Tibial nerve (tissue), 4 donors: ENCODE measurements at places on chromosomes 2 and 18. TPM values are rescaled to one million over a fixed set of nuclear protein-coding genes. Genes with fewer than 3 reads are reported as not detected.

DNA sequence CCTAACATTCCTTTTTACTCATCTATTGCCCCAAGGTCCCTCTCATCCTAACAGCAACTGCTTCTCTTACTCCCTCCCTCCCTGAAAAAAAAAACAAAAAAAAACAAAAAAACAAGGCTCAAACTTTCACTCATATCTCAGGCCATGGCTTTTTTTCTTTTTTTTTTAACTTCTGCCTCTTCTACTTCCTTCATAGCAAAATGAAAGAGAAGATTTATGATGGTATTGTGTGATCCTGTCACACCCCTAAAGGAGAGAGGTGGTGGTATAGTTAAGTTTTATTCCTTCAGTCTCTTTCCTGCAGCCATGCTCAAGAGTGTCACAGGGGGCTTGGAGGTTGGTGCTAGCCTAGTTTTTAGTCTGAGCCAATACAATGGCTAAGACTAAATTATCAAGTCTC lies 21.5 kb upstream of the EPC2 start:
- no peak overlapping the region for H3K27ac ChIP-seq
- H3K4me3 ChIP-seq: no peak overlapping the region
- no peaks in the 10 kb centered on the region for H3K27me3 ChIP-seq
- no peaks in the 10 kb centered on the region for H3K4me1 ChIP-seq

DNA sequence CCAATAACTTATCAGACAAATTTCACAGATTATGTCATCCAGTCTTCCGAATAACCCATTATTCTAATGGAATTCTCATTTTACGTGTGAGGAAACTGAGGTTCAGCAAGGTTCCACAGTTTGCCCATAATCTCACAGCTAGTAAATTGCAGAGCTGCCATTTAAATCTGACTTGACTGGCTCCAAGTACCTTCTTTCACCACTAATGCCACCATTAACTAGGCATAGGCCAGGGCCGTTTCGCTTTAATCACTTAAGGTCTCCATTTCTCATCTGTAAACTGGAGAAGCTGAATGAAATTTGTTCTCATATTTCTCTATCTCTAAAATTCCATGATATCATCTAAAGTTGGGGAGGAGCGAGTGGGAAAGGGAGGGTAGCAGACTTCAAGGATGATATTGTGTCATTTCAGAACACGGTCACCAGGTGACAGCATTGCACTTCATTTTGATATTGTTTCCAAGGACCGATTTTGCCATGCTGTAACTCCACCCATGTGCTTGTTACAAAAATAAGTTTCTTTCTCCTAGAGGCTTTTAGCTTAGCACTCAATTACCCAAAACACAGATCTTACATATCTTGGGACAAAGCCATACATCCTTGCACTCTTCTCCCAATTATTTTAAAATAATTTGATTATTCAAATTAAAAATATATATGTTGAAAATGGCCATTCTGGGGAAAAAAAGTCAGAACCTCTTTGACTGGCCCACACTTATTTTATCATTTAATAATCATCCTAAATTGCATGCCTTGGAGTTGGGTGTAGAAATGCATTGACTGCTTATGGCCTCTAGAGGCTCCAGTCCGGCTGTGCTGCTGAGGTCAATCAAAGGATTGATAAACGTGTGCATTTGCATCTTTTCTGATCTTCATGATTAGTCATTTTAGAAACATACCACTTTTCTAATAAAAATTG lies 123.8 kb downstream of the AKAIN1 start:
- H3K27me3 ChIP-seq: no peaks in the 10 kb centered on the region
- H3K4me1 ChIP-seq: no peaks in the 10 kb centered on the region
- DNase-seq: no peak
- no peaks in the 10 kb centered on the region for H3K36me3 ChIP-seq

DNA sequence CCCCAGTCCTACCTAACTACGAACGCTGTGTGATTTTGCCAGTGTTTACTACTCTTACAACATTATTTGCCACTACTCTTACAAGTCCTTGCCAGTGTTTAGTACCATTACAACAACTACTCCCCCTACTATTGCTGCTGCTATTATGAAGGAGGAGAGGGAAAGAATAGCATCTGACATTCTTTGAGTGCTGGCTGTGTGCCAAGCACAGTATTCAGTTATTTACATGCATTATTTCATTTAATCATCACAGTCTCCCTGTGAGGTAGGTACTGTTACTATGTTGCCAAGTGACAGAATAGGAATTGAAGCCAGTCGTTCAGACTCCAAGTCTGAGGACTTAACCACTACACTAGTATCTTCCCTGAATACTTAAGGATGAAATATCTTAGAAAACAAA lies 185.9 kb upstream of the FOSL2 start:
- no peaks in the 10 kb centered on the region for H3K4me1 ChIP-seq
- no peaks in the 10 kb centered on the region for H3K36me3 ChIP-seq
- H3K27ac ChIP-seq: no peak overlapping the region
- H3K4me3 ChIP-seq: no peak overlapping the region
- no peak for DNase-seq

GRCh38 chr18:62282188-62282629 lies 42.9 kb upstream of the TNFRSF11A start:
- H3K4me1 ChIP-seq: peaks cover 25% of the 10 kb centered on the region
- H3K4me3 ChIP-seq: no peak overlapping the region
- no peak overlapping the region for H3K27ac ChIP-seq
- DNase-seq: no peak

Gene UGT1A1
- total RNA-seq: not detected

GRCh38 chr2:136363900-136364299 lies 246.0 kb upstream of the CXCR4 start:
- DNase-seq: no peak
- H3K27ac ChIP-seq: no peak overlapping the region
- no peaks in the 10 kb centered on the region for H3K36me3 ChIP-seq
- H3K27me3 ChIP-seq: no peaks in the 10 kb centered on the region

GRCh38 chr2:237154884-237155851 lies 69.5 kb downstream of the COPS8 start:
- no peak for DNase-seq
- no peak overlapping the region for H3K27ac ChIP-seq
- no peak overlapping the region for H3K4me3 ChIP-seq
- no peaks in the 10 kb centered on the region for H3K36me3 ChIP-seq
- H3K4me1 ChIP-seq: no peaks in the 10 kb centered on the region

DNA sequence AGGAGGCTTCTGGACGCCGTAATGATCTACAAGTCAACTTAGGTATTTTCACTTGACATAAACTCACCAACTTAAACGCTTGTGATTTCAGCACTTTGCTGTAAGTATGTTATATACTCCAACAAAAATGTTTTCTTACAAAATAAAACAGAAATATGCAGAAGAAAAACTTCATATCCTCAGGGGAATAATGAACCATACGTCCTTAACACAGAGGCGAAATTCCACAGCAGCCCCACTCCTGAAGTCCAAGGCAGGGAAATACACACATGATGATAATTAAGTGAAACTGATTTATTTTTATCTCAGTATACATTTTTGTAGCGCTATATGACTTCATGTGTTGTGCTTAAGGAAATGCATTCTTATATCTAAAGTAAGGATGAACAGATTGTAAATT lies 335.4 kb upstream of the VWC2L start:
- H3K27ac ChIP-seq: no peak overlapping the region
- no peaks in the 10 kb centered on the region for H3K27me3 ChIP-seq
- DNase-seq: no peak
- no peaks in the 10 kb centered on the region for H3K4me1 ChIP-seq
- no peaks in the 10 kb centered on the region for H3K36me3 ChIP-seq

- no peaks in the 10 kb centered on the region for H3K36me3 ChIP-seq
- peaks cover 14% of the 10 kb centered on the region for H3K4me1 ChIP-seq
- no peak overlapping the region for H3K27ac ChIP-seq
- H3K27me3 ChIP-seq: no peaks in the 10 kb centered on the region
- H3K4me3 ChIP-seq: no peak overlapping the region
Measured at GRCh38 chr2:173217116-173217840, 137.4 kb upstream of the CDCA7 start.

Gene ANKRD30B
- total RNA-seq: 11.2 TPM

Gene TMEM131
- 39.0 TPM for total RNA-seq

DNA sequence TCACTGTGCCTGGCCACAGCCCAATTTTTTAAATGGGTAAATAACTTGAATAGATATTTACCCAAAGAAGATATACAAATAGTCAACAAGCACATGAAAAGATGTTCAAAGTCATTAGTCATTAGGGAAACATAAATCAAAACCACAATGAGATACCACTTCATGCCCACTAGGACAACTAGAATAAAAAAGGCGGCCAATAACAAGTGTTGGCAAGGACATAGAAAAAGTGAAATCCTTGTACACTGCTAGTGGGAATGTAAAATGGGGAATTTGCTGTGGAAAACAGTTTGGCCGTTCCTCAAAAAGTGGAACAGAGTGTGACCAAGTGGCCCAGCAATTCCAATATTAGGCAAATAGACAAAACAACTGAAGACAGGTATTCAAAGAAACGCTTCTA lies 270.1 kb downstream of the TFCP2L1 start:
- DNase-seq: no peak
- H3K36me3 ChIP-seq: no peaks in the 10 kb centered on the region
- no peaks in the 10 kb centered on the region for H3K27me3 ChIP-seq
- no peak overlapping the region for H3K4me3 ChIP-seq

- no peak for DNase-seq
- H3K27ac ChIP-seq: no peak overlapping the region
- peaks cover 4% of the 10 kb centered on the region for H3K36me3 ChIP-seq
- no peaks in the 10 kb centered on the region for H3K27me3 ChIP-seq
Measured at GRCh38 chr2:218238887-218239286, 21.9 kb downstream of the ARPC2 start.

GRCh38 chr2:98867539-98868309 lies 68.3 kb downstream of the CRACDL start:
- H3K36me3 ChIP-seq: no peaks in the 10 kb centered on the region
- H3K4me1 ChIP-seq: no peaks in the 10 kb centered on the region
- H3K27me3 ChIP-seq: no peaks in the 10 kb centered on the region
- no peak overlapping the region for H3K4me3 ChIP-seq
- no peak overlapping the region for H3K27ac ChIP-seq
